ENCODE measurements at places on chromosomes 13 and 19. TPM values are rescaled to one million over a fixed set of nuclear protein-coding genes. Genes with fewer than 3 reads are reported as not detected.

DNA sequence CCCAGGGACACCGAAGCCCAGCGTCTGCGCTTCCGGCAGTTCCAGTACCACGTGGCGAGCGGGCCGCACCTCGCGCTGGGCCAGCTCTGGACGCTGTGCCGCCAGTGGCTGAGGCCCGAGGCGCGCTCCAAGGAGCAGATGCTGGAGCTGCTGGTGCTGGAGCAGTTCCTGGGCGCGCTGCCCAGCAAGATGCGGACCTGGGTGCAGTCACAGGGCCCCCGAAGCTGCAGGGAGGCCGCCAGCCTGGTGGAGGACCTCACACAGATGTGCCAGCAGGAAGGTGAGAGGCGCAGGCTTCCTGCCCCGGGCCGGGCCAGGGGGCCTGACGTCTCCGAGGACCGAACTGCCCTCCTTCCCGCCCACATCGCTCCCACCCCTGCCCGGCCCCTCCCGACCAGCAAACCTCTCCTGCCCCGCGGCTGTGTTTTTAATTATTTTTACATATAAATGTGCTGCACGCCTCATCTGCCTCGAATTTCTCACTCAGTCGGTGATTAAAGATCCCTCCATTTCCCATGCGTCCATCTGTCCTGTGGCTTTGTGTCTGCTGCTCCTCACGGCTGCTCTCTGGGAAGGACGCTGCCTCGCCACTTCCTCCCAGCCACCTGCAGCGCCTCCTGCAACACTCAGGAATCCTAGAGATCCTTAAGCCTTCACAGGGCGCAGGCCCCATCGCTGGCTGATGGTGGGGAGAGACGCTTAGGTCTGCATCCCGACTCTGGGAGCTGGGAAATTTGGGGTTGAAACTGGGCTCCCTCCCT, 4.3 kb downstream of the ZSCAN1 start:
- peaks cover under 1% of the 10 kb centered on the region for H3K27me3 ChIP-seq
- no peak overlapping the region for H3K4me3 ChIP-seq
- H3K27ac ChIP-seq: no peak overlapping the region
- no peaks in the 10 kb centered on the region for H3K36me3 ChIP-seq

GRCh38 chr19:44303976-44304568, 753 bp downstream of the ZNF235 start:
- H3K27me3 ChIP-seq: no peaks in the 10 kb centered on the region
- peak overlapping the region; percentile 96 for H3K4me3 ChIP-seq
- H3K27ac ChIP-seq: peak overlapping the region; percentile 76
- H3K36me3 ChIP-seq: peaks cover 35% of the 10 kb centered on the region

Gene MZF1
- 50.7 TPM for total RNA-seq

DNA sequence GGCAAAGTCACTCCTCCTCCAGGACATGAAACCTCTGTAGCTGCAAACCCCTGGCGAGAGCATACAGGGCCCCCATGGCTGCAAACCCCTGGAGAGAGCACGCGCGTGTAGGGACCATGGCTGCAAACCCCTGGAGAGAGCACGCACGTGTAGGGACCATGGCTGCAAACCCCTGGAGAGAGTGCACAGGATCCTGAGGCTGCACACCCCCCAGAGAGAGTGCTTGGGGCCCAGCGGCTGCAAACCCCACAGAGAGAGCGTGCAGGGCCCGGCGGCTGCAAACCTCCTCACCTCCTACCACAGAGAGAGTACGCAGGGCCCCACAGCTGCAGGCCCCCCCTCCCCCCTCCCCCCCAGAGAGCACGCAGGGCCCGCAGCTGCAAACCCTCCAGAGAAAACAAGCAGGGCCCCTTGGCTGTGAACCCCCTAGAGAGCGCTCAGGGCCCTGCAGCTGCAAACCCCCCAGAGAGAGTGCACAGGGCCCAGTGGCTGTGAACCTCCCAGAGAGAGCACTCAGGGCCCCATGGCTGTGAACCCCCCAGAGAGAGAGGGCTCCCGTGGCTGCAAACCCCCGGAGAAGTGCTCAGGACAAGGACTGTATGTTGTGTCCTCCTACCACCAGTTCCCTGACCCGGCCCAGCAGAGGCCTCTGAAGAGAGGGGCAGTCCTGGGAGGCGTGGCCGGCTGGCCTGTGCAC, 7.3 kb downstream of the ADPRHL1 start:
- no peaks in the 10 kb centered on the region for H3K27me3 ChIP-seq
- peaks cover 5% of the 10 kb centered on the region for H3K4me1 ChIP-seq
- no peak overlapping the region for H3K4me3 ChIP-seq
- no peak for DNase-seq

DNA sequence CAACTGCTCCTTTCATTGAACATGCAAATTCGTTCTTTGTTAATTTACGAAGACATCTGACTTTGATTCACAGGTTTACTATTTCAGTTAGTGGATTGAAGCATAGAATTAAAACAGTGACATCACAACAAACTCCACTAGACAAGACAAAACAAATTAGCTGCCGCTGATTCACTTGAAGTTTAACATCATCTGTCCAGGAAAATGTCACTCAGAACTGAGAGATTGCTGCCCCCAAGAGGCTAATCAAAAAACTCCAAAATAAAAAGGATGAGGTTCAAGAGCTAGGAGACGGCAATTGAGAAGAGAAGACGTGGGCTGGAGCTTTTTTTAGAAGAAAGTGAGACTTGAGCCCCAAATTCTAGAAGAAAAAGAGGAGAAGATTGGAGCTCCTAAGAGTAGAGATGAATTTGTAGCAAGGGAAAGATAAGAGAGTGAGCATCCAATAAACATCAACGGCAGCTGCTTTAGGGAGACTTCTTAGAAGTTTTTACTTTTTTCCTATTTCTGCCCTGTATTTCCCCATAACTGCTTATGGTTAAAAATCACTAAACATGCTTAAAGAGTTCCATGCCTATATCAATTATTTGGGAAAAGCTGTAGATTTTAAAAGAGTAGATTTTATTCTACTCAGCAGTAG, 40.8 kb upstream of the TPP2 start:
- no peak overlapping the region for H3K4me3 ChIP-seq
- H3K4me1 ChIP-seq: no peaks in the 10 kb centered on the region
- H3K27me3 ChIP-seq: no peaks in the 10 kb centered on the region
- H3K27ac ChIP-seq: no peak overlapping the region

- H3K4me1 ChIP-seq: peaks cover 5% of the 10 kb centered on the region
- no peak for DNase-seq
- no peak overlapping the region for H3K27ac ChIP-seq
- no peak overlapping the region for H3K4me3 ChIP-seq
- no peaks in the 10 kb centered on the region for H3K27me3 ChIP-seq
Measured at GRCh38 chr13:110192472-110192871, 114.5 kb downstream of the COL4A1 start.

GRCh38 chr13:102311901-102312300, 89.9 kb downstream of the FGF14 start:
- H3K4me3 ChIP-seq: no peak overlapping the region
- DNase-seq: no peak
- H3K27ac ChIP-seq: no peak overlapping the region
- H3K36me3 ChIP-seq: no peaks in the 10 kb centered on the region

GRCh38 chr13:114100446-114101357, 31.7 kb downstream of the RASA3 start:
- H3K36me3 ChIP-seq: no peaks in the 10 kb centered on the region
- no peaks in the 10 kb centered on the region for H3K27me3 ChIP-seq
- peak; percentile 45 for DNase-seq
- peaks cover 13% of the 10 kb centered on the region for H3K4me1 ChIP-seq

GRCh38 chr19:37867831-37868230, 38.6 kb downstream of the WDR87 start:
- no peaks in the 10 kb centered on the region for H3K27me3 ChIP-seq
- no peaks in the 10 kb centered on the region for H3K36me3 ChIP-seq
- no peaks in the 10 kb centered on the region for H3K4me1 ChIP-seq
- H3K4me3 ChIP-seq: no peak overlapping the region
- no peak overlapping the region for H3K27ac ChIP-seq

DNA sequence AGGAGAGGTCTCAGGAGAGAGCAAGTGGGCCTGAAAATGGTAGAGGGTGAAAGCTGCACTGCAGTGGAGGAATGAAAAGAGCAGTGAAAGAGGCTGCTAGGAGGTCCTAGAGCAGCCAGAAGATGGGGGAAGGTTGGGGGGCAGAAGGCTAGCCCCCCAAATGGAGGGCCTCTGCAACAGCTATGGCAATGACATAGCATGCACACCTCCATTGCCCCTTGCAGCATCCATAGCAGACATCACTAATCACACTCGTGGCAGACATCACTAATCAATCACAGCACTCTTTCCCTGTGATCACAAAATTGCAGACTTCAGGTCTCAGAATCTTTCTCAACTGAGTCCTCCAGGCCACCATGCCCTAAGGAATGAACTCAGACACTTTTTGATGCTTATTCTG, 21.9 kb downstream of the CCL25 start:
- no peak overlapping the region for H3K27ac ChIP-seq
- no peaks in the 10 kb centered on the region for H3K36me3 ChIP-seq
- H3K4me1 ChIP-seq: no peaks in the 10 kb centered on the region
- no peak for DNase-seq
- no peaks in the 10 kb centered on the region for H3K27me3 ChIP-seq

- no peaks in the 10 kb centered on the region for H3K36me3 ChIP-seq
- no peak overlapping the region for H3K27ac ChIP-seq
- H3K4me1 ChIP-seq: peaks cover 9% of the 10 kb centered on the region
- H3K4me3 ChIP-seq: no peak overlapping the region
- no peak for DNase-seq
- peaks cover 28% of the 10 kb centered on the region for H3K27me3 ChIP-seq
Measured at GRCh38 chr13:37870895-37871550, 1.5 kb upstream of the TRPC4 start.

DNA sequence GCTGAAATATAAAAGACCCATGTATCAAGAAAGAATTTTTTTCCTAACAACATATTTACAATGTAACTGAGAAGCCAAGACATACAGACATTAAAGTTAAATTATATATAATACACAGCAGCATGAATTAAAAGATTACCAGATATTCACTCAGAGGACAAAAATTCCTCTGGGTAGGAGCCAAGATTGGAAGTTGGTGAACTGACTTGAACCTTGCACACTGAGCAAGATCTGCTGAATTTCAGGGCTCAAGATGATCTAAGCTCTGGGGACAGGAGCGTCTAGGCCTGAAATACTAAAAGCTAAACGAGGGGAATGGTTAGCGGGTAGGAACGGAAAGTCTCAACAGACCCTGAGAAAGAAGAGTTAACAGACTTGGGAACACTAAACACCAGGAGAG, 8.5 kb downstream of the FOXO1 start:
- H3K4me3 ChIP-seq: no peak overlapping the region
- H3K27me3 ChIP-seq: no peaks in the 10 kb centered on the region
- DNase-seq: no peak
- H3K36me3 ChIP-seq: no peaks in the 10 kb centered on the region

GRCh38 chr13:113020323-113021080, 51.5 kb downstream of the MCF2L start:
- no peaks in the 10 kb centered on the region for H3K27me3 ChIP-seq
- no peak for DNase-seq

- no peak overlapping the region for H3K27ac ChIP-seq
- no peaks in the 10 kb centered on the region for H3K4me1 ChIP-seq
- peaks cover 16% of the 10 kb centered on the region for H3K36me3 ChIP-seq
- H3K27me3 ChIP-seq: peaks cover 13% of the 10 kb centered on the region
- no peak overlapping the region for H3K4me3 ChIP-seq
Measured at GRCh38 chr19:38912600-38913514, 871 bp upstream of the CCER2 start.

Gene CCNA1
- total RNA-seq: 1.5 TPM
